Activated naive CD4-positive, alpha-beta T cell treated with anti-CD3 and anti-CD28 coated beads, Interleukin-2, amount 50 U/mL, for 72 hours (primary cell): ENCODE measurements at places on chromosomes 7 and 10. TPM values are rescaled to one million over a fixed set of nuclear protein-coding genes. Genes with fewer than 3 reads are reported as not detected.

The AMPH gene
- total RNA-seq = not detected

The SPDYE5 gene
- total RNA-seq = not detected

The COL13A1 gene
- total RNA-seq = not detected

The FUOM gene
- 24.1 TPM for total RNA-seq

The MYO1G gene
- total RNA-seq = 361 TPM

DNA sequence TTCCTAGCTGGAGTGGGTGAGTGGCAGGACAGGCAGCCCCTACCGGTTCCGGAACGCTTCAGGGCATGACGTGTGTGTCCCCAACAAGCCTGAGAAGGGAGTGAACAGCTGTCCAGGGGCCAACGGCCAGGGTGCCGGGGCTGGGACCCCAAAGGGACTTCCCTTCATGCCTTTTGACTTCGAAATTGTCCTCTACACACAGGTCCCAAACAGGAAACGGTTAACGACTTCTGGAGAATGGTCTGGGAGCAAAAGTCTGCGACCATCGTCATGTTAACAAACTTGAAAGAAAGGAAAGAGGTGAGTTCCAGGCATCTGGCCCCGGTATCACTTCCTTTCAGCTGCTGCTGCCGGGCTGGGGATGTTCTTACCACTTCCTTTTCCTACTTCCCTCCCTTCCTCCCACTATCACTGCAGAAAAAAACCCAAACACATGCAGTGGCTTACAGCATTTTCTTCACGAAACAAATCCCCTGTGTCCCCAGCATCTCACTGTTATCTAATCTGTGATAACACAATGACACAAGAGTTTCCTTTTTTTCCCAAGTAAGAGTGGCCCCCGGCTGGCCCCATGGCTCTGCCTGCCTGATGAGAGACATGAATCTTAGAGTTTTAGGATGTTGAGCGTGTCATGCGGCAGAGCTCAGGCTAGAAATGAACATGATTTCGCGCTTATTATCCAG lies 63.2 kb downstream of the MKI67 start:
- no peak for DNase-seq

DNA sequence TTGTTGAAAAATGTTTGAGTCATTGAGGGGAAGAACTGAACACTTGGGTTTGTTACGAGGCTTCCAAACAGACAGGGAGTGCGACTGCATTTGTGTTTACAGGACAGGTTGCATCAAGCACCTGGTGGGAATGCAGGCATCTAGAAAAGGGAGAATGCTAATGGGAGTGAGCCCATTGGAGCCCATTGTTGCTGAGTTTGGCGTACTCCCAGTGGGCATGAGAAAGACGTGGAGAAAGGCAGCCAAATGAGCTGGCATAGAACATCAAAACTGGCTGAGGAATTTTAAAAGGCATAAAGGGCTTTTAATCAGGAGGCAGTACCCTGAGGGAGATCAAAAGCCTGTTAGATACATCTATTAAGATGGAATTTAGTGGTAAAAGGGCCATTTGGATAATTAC lies 171.6 kb upstream of the NPSR1 start:
- no peak for DNase-seq

DNA sequence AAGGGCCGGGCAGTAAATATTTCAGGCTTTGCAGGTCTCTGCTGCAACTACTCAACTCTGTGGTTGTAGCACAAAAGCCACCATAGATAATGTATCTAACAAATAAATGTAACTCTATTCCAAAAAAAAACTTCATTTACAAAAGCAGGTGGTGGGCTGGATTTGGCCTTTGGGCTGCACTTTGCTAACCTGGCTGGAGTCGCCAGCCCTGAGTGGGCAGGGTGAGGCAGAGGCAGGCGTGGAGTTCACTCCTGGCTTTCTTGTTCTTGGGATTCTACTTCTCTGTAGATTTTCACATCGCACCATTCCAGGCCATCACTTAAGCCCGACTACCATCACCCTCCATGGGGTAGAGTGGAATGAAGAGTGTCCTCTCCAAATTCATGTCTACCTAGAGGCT lies 367.6 kb upstream of the MGMT start:
- no peak for DNase-seq

DNA sequence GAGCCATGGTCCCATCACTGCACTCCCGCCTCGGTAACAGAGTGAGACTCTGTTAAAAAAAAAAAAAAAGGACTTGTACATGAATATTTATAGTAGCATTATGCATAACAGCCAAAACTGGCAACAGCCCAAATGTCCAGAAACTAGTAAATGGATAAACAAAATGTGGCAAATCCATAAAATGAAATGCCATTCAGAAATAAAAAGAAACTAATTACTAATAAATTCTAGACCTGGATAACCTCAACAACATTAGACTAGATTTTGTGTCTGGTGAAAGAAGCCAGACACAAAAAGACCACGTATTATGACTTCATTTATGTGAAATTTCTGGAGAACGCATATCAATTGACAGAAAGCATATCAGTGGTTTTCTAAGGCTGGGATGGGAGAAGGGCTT lies 74.5 kb downstream of the HPSE2 start:
- DNase-seq = no peak
